NCI-H1417 treated with DMSO at 0.1 percent for 48 hours (cell line): ENCODE measurements at places on chromosomes 11 and 22.

- no peak for DNase-seq
Measured at GRCh38 chr11:102727890-102728289, 3.1 kb upstream of the MMP8 start.

DNA sequence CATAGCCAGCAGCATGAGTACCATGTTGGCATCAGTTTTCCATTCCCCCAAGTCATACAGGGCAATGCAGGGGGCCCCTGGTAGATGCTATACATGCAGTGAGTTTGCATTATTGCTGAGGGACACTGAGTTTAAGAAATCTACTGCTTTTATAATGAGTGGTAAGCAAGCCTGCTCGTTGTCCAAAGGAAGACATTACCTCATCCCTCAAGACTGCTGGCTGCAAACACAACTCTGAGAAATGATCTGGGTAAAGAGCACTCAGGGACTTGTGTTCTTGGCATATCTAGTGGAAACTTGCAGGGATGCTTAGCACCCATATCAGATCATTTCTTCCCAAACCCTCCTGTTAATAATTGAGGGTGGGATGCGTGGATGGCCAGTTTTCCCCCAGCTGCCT lies 77.9 kb downstream of the CWC15 start:
- DNase-seq: no peak

DNA sequence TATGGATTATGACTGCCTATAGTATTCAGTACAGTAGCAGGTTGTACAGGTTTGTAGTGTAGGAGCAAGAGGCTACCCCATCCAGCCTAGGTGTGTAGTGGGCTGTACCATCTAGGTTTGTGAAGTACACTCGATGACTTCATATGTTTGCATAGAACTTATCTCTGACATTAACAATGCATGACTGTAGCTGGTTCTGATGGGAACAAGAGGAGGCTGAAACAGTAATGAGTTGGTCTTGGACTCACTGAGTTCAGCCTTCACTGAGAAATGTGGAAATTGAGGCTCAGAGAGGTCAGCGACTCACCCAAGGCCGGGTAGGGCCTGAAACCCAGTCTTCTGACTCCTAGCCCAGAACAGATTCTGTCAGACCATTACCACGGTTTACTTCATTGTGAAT lies 13.0 kb downstream of the MYO7A start:
- DNase-seq: no peak

- no peak for DNase-seq
Measured at GRCh38 chr11:69203381-69203780, 47.6 kb downstream of the SMIM38 start.

- DNase-seq: no peak
Measured at GRCh38 chr22:31929167-31929930, 15.0 kb upstream of the YWHAH start.

DNA sequence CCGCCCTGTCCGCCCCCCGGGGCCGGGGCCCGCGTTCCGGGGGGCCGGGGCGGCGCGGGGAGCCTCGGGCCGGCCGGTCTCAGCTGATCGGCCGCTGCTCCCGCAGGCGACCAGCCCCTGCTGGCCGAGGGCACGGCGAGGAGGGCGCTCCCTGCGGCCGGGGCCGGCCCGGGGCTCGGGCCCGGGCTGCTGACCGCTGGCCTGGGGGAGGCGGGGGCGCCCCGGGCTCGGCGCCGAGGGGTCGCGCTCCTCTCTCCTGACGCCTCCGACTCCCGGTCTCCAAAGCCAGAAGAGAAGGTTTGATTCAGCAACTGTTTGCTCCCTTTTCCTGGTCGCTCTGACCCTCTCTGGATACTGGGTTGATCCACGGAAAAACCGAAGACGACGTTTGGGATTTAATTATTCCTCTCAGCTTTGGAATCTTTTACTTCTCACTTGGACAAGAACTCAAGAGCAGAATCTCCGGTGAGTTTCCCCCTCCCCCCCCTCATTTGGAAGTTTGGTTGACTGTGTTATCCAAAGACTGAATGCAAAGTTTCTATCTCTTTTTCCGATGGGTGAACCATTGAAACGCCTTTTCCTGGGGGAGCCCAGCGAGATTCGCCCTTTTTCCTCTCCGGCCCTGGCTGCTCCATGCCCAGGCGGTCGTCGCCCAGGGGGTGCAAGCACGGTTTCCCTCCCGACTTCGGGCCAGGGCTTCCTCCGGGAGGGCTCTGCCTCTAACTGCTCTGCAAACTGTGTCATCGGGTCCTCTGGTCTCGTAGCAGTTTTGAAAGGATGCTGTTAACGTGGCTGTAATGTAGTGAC lies 725 bp downstream of the KDM2A start:
- no peak for DNase-seq

DNA sequence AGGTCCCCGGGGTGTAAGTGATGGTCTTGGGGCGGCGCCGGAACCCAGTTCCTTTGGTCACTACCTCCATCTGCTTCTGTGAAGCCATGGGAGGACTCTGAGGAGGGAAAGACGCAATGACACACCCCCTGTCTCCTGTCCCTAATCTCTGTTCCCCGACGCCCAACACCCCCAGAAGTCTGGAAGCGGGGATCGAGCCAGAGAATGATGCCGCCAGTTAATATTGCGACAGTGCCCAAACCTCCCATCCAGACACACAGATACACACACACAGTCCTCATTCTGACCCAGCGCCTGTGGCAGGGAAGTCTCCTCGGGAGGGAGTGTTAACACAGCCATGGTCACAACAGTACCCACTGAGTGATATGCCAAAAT lies 352 bp downstream of the C22orf23 start:
- no peak for DNase-seq
